ENCODE measurements at places on chromosomes 16 and 17. TPM values are rescaled to one million over a fixed set of nuclear protein-coding genes. Genes with fewer than 3 reads are reported as not detected.

The KIF22 gene
- 118 TPM for total RNA-seq

The DRC7 gene
- 0.50 TPM for total RNA-seq

GRCh38 chr16:2507665-2508064, 6.1 kb upstream of the ATP6V0C start:
- no peak for DNase-seq

GRCh38 chr16:66619534-66620428, 15.3 kb downstream of the CMTM3 start:
- DNase-seq: peak; percentile 73

Data from A172 (cell line).